Brain pericyte (primary cell): ENCODE measurements at places on chromosomes 6 and 20.

DNA sequence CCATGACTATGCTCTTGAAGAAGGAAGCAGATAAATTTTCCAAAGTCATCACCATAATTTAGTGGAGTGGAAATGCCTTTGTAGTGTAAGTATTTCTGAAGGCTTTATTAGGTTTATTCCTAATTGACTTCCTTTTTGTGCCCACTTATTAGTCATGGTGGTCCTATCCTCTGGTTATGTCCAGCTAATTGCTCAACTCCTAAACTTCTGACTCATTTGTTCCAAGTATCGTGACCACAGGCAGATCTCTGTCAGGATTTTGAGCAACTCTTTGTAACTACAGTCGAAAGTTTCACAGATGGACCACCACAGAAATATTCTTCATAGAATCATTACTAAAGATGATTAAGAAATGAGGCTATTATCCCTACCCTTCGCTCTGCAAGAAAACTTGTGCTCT lies 315.6 kb upstream of the PTCHD4 start:
- DNase-seq: no peak

- DNase-seq: no peak
These were observed 104.6 kb upstream of the TNFAIP3 start for GRCh38 chr6:137762168-137763090.

DNA sequence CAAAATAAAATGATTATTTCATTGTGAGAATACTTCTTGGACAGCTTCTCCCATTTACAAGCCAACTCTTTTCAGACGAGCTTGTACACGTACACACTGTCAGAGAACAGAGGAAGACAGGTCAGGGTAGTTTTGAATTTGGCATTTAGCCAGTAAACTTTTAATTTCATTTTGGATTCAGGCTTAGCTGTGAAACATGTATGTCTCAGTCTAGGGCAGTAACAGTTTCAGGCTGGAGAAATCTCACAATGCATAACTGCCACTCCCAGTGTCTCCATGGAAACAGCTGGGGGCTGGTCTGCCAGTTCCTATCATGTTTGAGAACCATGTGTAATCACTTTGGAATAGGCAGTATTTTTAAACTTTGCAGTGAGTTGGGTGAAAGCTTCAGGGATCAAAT lies 22.0 kb upstream of the QKI start:
- no peak for DNase-seq

DNA sequence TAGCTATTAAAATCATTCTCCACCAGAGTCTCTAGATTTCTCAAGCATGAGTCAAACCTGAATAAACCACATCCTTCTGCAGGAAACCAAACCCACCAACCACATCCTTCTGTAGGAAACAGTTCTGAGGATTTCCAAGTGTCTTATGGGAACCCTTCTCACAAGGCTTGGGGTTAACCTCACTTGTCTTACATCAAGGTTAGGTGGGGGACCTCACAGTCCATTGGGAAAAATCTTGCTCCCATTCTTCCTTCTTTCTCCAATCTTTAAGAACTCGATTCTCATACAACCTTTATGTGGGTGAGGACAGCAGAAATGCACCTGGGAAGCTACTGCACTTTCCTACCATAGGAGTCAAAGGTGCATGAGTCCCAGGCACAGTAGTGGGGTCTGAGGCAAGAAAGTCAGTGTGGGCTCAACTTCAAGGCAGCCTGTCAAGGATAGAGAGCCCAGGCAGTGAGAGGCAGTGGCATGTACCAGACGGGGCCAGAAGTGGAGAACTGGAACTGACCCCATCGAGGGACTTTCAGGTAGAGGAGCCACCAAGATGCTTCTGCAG lies 114.5 kb downstream of the SLC22A3 start:
- peak; percentile 17 for DNase-seq

DNA sequence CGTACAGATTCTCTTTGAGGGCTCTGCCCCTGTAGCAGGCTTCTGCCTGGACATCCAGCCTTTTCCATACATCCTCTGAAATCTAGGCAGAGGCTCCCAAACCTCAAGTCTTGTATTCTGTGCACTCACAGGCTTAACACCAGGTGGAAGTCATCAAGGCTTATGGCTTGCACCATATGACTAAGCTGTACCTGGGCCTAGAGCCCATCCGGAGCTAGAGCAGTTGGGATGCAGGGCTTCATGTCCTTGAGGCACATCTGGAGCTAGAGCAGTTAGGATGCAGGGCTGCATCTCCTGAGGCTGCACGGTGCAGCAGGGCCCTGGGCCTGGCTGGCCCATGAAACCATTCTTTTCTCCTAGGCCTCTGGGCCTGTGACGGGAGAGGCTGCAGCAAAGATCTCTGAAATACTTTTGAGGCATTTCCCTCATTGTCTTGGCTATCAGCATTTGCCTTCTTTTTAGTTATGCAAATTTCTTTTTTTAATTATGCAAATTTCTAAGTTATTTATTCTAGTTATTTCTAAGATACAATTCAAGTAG lies 98.7 kb downstream of the CD24 start:
- no peak for DNase-seq

GRCh38 chr6:163748886-163749285 lies 334.4 kb downstream of the QKI start:
- DNase-seq: no peak

DNA sequence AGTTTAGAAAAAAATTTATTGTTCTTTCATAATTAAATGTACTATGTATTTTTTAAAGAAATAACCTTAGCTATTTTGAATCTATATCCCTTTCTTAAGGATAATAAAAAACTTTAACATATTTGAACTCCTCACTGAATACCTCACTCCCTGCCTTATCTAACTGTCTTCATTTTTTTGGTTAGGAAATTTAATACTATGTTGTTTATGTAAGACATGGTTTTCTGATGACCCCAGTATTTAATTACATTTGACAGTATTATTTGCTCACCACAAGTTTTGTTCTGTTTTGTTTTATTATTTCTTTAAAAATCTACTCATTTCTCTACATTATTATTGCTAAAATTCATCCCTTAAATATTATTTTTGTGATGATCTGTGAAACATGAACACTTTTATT lies 394.4 kb upstream of the ADGRB3 start:
- DNase-seq: no peak

GRCh38 chr6:32589596-32590449 lies at the start of gene HLA-DRB1:
Gene HLA-DRB1 (minus strand): TSS chr6:32589848. CDS start chr6:32589742, 106 bp downstream.
- DNase-seq: no peak

- DNase-seq: no peak
These were observed 192.6 kb upstream of the CST7 start for GRCh38 chr20:24756292-24757025.

DNA sequence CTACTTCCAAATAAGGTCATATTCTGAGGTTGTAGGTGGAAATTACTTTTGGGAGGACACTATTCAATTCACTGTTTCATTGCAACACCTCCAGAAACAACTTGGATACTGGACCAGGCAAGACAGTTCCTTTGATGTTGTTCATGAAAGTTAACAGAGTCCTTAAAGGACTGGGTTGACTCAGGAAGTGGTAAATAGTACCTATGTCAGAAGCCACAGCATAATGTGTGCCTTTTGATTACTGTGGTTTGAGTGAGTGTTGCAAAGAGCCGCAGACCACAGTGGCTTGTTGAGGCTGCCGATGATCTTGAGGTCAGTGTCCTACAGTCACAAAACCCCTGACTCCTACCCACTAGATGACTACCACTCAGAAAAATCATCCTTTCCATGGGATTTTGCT lies 10.9 kb downstream of the IL20RA start:
- no peak for DNase-seq

DNA sequence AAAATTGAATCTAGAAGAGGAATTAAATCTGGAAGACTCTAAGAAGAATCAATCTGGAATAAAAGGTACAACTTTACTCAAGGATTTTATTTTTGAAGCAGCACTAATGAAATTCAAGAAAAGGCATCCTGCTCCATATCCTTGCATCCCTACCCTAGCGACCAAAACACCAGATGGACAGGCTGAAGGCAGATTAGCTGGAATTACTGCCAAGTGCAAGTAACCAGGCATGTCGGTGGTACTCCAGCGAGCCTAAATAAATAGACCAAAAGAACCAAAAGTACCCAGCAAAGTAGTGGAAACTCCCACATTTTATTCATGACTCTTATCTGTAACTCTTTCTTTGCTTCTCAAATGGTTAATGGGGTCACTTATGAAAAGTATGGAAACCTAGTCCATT lies 21.0 kb downstream of the OPRM1 start:
- DNase-seq: no peak

- no peak for DNase-seq
These were observed 176.0 kb downstream of the SASH1 start for GRCh38 chr6:148518511-148519156.

GRCh38 chr20:53792946-53793536 lies 199.4 kb upstream of the ZNF217 start:
- DNase-seq: no peak

- no peak for DNase-seq
These were observed 377.0 kb upstream of the NOX3 start for GRCh38 chr6:155832596-155832995.

GRCh38 chr6:148452876-148453275 lies 110.2 kb downstream of the SASH1 start:
- DNase-seq: no peak

DNA sequence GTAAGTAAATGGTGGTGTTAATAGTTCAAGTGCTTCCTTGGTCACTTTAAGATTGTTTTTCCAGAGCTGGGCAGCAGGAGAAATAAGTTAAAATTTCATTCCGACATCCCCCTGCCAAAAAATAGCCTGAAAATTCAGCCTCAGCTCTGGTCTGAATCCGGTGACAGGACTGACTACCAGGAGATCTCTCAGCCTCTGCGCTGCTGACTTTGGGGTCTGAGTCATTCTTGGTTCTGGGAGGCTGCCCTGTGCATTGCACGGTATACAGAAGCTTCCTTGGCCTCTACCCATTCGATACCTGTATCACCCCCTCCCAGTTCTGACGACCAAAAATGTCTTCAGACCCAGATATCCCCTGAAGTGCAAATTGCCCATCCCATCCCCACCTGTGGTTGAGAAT lies 36.3 kb upstream of the TFAP2C start:
- DNase-seq: no peak

DNA sequence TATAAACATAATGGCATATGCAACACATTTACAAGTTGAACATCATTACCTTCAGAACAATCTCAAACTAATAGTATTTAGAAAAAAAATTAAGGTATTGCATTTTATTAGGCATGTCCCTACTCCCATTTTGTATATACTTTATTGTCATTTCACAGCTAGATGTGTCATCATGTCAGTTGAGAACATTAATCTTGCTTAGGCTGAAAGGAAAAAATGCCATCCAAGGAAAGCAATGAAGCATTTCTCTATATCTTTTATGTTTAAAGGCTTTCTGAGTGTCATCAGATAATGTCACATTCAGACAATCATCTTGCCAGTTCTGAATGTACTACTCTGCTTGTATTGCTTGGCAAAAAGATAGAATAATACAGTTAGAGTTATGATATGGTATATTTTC lies 228.8 kb upstream of the THEMIS start:
- DNase-seq: no peak

- DNase-seq: no peak
These were observed 7.5 kb downstream of the BCAS1 start for GRCh38 chr20:54062812-54063280.

DNA sequence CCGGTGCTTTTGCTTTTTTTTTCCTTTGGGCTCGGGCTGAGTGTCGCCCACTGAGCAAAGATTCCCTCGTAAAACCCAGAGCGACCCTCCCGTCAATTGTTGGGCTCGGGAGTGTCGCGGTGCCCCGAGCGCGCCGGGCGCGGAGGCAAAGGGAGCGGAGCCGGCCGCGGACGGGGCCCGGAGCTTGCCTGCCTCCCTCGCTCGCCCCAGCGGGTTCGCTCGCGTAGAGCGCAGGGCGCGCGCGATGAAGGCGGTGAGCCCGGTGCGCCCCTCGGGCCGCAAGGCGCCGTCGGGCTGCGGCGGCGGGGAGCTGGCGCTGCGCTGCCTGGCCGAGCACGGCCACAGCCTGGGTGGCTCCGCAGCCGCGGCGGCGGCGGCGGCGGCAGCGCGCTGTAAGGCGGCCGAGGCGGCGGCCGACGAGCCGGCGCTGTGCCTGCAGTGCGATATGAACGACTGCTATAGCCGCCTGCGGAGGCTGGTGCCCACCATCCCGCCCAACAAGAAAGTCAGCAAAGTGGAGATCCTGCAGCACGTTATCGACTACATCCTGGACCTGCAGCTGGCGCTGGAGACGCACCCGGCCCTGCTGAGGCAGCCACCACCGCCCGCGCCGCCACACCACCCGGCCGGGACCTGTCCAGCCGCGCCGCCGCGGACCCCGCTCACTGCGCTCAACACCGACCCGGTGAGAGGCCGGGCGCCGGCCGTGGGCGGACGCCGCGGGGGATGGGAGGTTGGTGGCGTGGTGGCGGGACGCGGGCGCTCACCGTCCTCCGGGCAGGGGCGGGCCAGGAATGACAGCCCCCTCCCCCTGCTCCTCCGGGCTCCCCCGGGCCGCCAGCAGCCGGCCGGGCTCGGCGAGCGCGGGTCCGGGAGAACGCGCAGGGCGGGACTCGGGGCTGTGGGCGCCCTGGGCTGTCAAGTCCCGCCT lies 606 bp downstream of the ID4 start:
- DNase-seq: no peak

- DNase-seq: no peak
These were observed 1003.7 kb downstream of the EPHA7 start for GRCh38 chr6:92415656-92416055.

GRCh38 chr6:19268117-19268516 lies 569.1 kb upstream of the ID4 start:
- DNase-seq: no peak

GRCh38 chr20:41030531-41031242 lies 2.1 kb downstream of the TOP1 start:
- no peak for DNase-seq

DNA sequence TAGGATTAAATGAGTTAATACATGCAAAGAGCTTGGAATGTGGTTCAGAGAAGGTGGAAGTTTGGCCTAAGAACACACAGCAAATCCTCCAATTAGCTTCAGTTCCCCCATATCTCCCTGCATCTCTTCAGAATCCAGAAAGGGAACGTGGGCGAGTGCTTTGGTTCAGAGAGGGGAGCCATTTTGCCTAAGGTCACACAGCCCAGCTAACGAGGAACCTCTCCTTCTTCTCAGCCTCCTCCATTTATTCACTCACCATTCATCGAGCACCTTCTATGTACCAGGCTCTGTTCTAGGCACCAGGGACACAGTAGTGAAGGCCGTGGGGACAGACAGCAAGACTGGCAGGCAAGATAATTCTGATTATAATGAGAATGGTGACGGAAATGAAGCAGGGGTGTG lies 2.3 kb upstream of the CEBPB start:
- DNase-seq: no peak

GRCh38 chr6:105669232-105669631 lies 266.4 kb upstream of the PREP start:
- DNase-seq: no peak
